Upper lobe of left lung (tissue), 6 donors: ENCODE measurements at places on chromosomes 16 and 17.

DNA sequence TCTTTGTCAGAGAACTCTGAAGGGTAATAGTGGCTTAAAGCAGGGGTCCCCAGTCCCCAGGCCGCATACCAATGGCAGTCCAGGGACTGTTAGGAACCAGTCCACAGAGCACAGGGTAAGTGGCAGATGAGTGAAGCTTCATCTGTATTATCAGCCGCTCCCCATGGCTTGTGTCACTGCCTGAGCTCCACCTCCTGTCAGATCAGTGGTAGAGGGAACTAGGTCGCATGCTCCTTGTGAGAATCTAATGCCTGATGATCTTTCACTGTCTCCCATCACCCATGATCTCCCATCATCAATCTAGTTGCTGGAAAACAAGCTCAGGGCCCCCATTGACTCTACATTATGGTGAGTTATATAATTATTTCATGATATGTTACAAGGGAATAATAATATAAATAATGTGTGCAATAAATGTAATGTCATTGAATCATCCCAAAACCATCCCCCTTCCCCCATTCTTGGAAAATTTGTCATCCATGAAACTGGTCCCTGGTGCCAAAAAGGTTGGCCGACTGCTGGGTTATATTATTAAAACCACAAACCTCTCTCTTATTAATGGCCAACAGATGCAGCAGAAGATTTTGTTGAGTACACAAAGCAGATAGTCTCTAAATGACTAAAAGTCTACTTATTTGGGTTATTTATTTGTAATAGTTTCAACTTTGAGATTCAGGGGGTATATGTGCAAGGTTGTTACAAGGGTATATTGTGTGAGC lies 782.7 kb downstream of the CDH11 start:
- H3K27me3 ChIP-seq, result no peaks in the 10 kb centered on the region
- H3K27ac ChIP-seq, result no peak overlapping the region
- no peak overlapping the region for H3K4me3 ChIP-seq
- H3K4me1 ChIP-seq, result no peaks in the 10 kb centered on the region
- no peak for DNase-seq
- H3K36me3 ChIP-seq, result no peaks in the 10 kb centered on the region

GRCh38 chr17:79843816-79844800 lies 4.9 kb upstream of the CBX4 start:
- H3K36me3 ChIP-seq, result no peaks in the 10 kb centered on the region
- H3K4me3 ChIP-seq, result peak overlapping the region; percentile 63
- DNase-seq, result peak; percentile 94
- peaks cover 65% of the 10 kb centered on the region for H3K4me1 ChIP-seq
- peak overlapping the region; percentile 67 for H3K27ac ChIP-seq
- H3K27me3 ChIP-seq, result peaks cover 40% of the 10 kb centered on the region

GRCh38 chr16:20674684-20675487 lies 22.6 kb downstream of the ACSM1 start:
- H3K4me3 ChIP-seq, result peak overlapping the region; percentile 51
- no peak overlapping the region for H3K27ac ChIP-seq
- H3K36me3 ChIP-seq, result no peaks in the 10 kb centered on the region

DNA sequence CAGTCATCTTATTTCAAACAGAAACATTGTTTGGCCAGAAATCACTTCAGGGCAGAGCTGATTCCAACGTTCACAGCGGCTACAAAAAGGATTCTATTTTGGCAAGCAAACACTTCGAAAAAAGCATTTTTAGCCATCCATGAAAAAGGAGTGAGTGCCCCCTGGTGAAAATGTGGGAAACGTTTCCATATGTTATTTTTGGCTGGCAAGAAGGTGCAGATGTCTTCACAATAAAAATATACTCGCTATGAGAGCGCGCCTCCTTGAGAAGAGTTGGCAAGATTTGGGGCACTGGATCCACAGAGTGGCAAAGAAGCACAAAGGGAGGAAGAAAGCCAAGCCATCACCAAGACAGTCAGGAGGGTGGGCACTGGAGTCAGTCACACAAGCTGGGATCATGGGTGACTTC lies 191.1 kb downstream of the CHD9NB start:
- no peaks in the 10 kb centered on the region for H3K4me1 ChIP-seq
- no peak overlapping the region for H3K27ac ChIP-seq
- H3K27me3 ChIP-seq, result no peaks in the 10 kb centered on the region
- no peaks in the 10 kb centered on the region for H3K36me3 ChIP-seq
- DNase-seq, result no peak

- H3K27me3 ChIP-seq, result no peaks in the 10 kb centered on the region
- H3K36me3 ChIP-seq, result peaks cover 3% of the 10 kb centered on the region
- no peak overlapping the region for H3K4me3 ChIP-seq
- no peak overlapping the region for H3K27ac ChIP-seq
- DNase-seq, result peak; percentile 46
- H3K4me1 ChIP-seq, result peaks cover 51% of the 10 kb centered on the region
These were observed 25.4 kb upstream of the ITGB4 start for GRCh38 chr17:75695830-75696271.

DNA sequence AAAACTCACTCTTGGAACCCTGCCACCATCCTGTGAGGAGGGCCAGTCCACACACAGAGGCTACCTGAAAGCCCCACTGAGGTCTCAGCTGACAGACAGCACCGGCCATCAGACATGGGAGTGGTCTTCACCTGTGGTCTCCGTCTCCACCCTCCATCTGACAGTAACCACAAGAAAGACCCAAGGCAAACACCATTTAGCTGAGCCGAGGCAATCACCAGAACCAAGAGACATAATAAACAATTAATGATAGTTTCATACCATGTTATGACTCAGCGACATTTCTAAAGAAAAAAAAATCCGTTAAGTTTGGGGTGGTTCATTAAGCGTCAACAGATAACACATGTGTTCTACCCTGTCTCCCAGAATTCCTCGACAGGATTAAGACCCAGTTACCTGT lies 6.1 kb upstream of the EVPLL start:
- H3K27me3 ChIP-seq, result no peaks in the 10 kb centered on the region
- H3K4me1 ChIP-seq, result no peaks in the 10 kb centered on the region
- H3K36me3 ChIP-seq, result no peaks in the 10 kb centered on the region
- no peak overlapping the region for H3K27ac ChIP-seq

DNA sequence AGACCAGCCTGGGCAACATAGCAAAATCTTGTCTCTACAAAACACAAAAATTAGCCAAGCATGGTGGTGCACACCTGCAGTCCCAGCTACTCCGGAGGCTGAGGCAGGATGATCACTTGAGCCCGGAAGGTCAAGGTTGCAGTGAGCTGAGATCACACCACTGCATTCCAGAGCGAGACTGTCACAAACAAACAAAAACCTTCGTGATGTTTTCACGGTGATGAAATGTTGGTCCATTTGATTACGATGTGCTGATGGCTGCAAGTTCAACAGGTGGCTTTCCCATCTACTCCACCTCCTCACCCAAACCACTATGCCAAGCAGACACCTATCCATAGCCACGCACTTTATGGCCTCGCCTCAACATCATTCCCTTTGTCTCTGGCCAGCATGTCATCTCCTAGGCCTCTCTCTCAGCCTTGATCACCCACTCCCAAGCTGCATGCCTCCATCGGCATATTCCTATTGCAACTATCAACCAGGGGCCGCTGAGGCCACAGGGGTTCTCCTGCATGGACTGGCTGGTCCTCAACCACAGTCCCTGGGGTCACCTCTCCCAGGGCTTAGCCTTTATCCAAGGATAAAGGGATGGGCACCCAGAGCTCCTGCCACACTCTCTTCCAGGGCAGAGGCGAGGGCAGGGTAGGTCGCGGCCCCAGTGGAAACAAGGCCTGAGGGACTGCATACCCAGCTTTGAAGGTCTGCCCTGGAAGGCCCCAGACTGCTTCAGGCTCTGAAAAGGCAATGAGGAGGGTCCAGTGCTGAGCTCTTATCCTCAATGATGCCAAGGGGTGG lies 17.1 kb upstream of the ALOX15B start:
- H3K4me3 ChIP-seq, result no peak overlapping the region
- H3K4me1 ChIP-seq, result peaks cover 24% of the 10 kb centered on the region
- H3K27me3 ChIP-seq, result no peaks in the 10 kb centered on the region
- no peak for DNase-seq
- no peaks in the 10 kb centered on the region for H3K36me3 ChIP-seq

- no peak for DNase-seq
- no peak overlapping the region for H3K4me3 ChIP-seq
- H3K4me1 ChIP-seq, result no peaks in the 10 kb centered on the region
- H3K27me3 ChIP-seq, result no peaks in the 10 kb centered on the region
- no peak overlapping the region for H3K27ac ChIP-seq
- H3K36me3 ChIP-seq, result no peaks in the 10 kb centered on the region
These were observed 713.2 kb downstream of the CDH11 start for GRCh38 chr16:64408699-64409098.

DNA sequence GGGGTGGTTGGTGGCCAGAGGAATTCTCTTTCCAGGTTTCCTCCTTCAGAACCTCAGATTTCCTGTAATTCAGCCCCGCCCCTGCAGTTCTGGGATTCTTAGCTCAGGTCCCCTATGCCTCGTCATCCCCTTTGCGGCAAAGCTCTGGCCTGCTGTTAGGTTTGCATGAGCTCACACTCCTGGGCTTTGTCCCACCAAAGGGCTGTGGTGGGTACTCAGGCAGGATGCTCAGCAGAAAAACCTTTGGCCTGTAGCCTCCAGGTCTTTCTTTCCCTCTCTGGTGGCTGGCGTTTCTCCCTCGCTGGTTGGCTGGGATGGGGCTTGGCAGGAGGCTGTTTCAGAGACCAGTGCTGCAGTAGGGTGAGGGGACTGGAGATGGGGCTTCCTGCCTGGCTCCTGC lies 9.6 kb upstream of the PLEKHG4 start:
- H3K4me1 ChIP-seq, result no peaks in the 10 kb centered on the region
- no peaks in the 10 kb centered on the region for H3K36me3 ChIP-seq
